ENCODE measurements at places on chromosomes 2 and 18. TPM values are rescaled to one million over a fixed set of nuclear protein-coding genes. Genes with fewer than 3 reads are reported as not detected.

GRCh38 chr2:158716921-158717320 is 78.2 kb upstream of the DAPL1 start:
- no peak overlapping the region for H3K4me3 ChIP-seq
- no peaks in the 10 kb centered on the region for H3K4me1 ChIP-seq
- no peaks in the 10 kb centered on the region for H3K36me3 ChIP-seq
- DNase-seq: no peak
- no peak overlapping the region for H3K27ac ChIP-seq
- no peaks in the 10 kb centered on the region for H3K27me3 ChIP-seq

- peak; percentile 12 for DNase-seq
- H3K27me3 ChIP-seq: no peaks in the 10 kb centered on the region
- H3K36me3 ChIP-seq: no peaks in the 10 kb centered on the region
- H3K27ac ChIP-seq: no peak overlapping the region
- no peaks in the 10 kb centered on the region for H3K4me1 ChIP-seq
Measured at GRCh38 chr2:190781604-190782198, 98.9 kb upstream of the GLS start.

DNA sequence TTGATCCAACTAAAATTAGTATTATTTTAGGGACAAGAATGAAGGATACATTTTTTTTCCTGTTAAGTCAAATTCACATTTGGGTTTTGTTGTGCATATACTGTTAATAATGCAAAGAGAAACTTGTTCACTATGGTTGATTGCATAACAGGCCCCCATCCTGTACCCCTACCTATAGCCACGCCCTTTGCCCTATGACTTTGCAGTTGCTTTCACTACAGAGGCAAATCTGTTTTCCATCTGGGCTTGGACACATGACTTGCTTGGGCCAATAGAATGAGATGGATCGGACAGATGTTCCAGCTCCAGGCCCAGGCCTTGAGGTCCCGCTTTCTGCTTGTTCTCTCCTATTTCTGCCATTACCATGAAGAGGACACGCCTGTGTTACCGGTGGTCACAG is 278.5 kb upstream of the HNRNPA3 start:
- no peaks in the 10 kb centered on the region for H3K36me3 ChIP-seq
- DNase-seq: no peak
- H3K27me3 ChIP-seq: no peaks in the 10 kb centered on the region
- H3K4me3 ChIP-seq: no peak overlapping the region

GRCh38 chr18:44680273-44681075 is at the start of gene SETBP1:
Gene SETBP1, plus strand, starts transcription at chr18:44680888. Its CDS starts 20,459 bp downstream, at chr18:44701347.
- H3K4me3 ChIP-seq: peak within 1 kb of the TSS; percentile 75
- H3K4me1 ChIP-seq: peaks cover 14% of the 10 kb centered on the region
- no peaks in the 10 kb centered on the region for H3K36me3 ChIP-seq
- DNase-seq: no peak
- no peaks in the 10 kb centered on the region for H3K27me3 ChIP-seq

GRCh38 chr2:10378189-10378588 is 69.9 kb downstream of the ODC1 start:
- no peaks in the 10 kb centered on the region for H3K36me3 ChIP-seq
- no peaks in the 10 kb centered on the region for H3K27me3 ChIP-seq
- peaks cover 43% of the 10 kb centered on the region for H3K4me1 ChIP-seq
- H3K27ac ChIP-seq: no peak overlapping the region
- no peak overlapping the region for H3K4me3 ChIP-seq
- peak; percentile 53 for DNase-seq

- no peak overlapping the region for H3K27ac ChIP-seq
- no peaks in the 10 kb centered on the region for H3K4me1 ChIP-seq
- DNase-seq: no peak
- H3K4me3 ChIP-seq: no peak overlapping the region
Measured at GRCh38 chr2:86790134-86790675, 508 bp downstream of the CD8A start.

- no peak overlapping the region for H3K4me3 ChIP-seq
- no peak overlapping the region for H3K27ac ChIP-seq
- DNase-seq: no peak
- 0 out of 2 replicates have a peak, but pooled peaks cover 2% of the 10 kb centered on the region for H3K27me3 ChIP-seq
- H3K4me1 ChIP-seq: no peaks in the 10 kb centered on the region
- no peaks in the 10 kb centered on the region for H3K36me3 ChIP-seq
Measured at GRCh38 chr2:55992455-55992854, 68.9 kb upstream of the EFEMP1 start.

DNA sequence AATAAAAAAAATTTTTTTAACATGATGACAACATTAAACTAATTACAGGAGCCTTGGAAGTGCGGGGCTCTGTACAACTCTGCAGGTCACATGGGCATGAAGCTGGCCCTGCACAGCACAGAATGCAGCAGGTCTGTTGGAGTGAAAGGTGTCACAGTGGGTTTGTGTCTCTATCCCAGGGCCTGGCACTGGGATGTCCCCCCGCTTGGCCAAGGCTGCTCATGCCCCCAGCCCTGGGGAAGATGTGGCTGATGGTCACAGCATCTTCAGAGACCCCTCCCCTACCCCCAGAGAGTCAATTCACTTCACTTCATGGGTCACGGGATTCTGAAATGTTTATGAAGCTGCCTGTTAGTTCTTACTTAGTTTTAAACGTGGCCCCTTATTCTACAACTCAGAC is 95.9 kb upstream of the TAF1B start:
- H3K36me3 ChIP-seq: no peaks in the 10 kb centered on the region
- no peak overlapping the region for H3K27ac ChIP-seq
- no peak overlapping the region for H3K4me3 ChIP-seq
- DNase-seq: no peak

DNA sequence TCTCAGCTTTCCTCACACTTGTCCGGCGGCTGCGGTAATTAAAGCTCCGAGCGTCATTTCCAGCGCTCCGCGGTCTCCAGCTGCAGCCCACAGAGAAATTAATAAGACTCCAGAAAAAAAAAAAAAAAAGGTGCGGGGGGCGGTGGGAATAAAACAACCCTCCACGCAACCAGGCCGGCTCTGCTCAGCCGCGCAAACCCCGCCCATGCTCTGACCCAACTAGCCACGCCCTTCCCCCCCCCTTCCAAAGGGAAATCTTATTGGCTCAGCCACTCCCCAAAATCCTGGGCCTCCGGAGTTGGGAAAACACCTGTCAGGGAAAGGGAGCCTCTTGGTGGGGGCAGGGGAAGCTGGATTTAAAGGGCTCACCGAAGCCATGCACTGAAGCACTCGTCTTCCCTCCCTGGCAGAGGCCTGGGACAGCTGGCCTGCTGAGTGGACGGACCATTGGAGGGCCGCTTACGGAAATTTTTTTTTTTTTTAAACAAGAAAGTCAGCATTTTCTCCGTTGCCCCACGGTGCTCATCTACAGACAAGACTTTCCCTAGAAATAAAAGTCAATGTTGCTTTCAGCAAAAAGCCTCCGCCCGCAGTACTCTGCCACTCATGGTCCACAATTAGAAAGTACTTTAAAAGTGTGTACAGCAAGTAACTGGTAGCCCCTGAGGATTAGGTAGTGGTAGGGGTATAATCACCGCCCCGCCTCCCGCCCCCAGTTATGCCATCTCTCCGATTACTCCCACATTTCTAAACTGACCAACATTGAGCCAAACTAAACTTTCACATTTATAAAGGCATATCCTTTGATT is 674 bp upstream of the ERBB4 start:
- no peak overlapping the region for H3K4me3 ChIP-seq
- H3K27ac ChIP-seq: no peak overlapping the region
- H3K27me3 ChIP-seq: peaks cover 18% of the 10 kb centered on the region
- DNase-seq: no peak
- no peaks in the 10 kb centered on the region for H3K4me1 ChIP-seq

Gene DHRS9
- total RNA-seq: 0.16 TPM

Gene DYSF
- total RNA-seq: 0.05 TPM

Gene CDK15
- total RNA-seq: not detected

Gene IMPACT
- 0.72 TPM for total RNA-seq
